ENCODE measurements at places on chromosomes 5 and 9.

DNA sequence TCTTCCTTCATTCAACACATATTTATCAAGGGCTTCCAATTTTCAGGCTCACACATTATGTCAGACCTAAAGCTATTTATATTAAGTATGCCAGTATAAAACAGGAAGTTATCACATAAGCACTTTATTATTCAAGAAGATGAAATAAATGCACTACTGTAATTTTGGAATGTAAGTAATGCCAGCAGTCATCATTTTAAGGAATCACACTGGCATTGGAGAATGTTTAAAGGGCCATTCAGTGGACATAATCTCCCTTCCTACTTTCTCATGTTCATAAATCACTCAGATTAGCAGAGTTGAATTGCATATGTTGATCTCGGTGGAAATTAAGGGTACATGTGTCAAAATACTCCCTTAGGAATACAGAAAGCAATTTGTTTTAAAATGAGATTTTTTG lies 164.4 kb downstream of the GIN1 start:
- peak; percentile 32 for DNase-seq

DNA sequence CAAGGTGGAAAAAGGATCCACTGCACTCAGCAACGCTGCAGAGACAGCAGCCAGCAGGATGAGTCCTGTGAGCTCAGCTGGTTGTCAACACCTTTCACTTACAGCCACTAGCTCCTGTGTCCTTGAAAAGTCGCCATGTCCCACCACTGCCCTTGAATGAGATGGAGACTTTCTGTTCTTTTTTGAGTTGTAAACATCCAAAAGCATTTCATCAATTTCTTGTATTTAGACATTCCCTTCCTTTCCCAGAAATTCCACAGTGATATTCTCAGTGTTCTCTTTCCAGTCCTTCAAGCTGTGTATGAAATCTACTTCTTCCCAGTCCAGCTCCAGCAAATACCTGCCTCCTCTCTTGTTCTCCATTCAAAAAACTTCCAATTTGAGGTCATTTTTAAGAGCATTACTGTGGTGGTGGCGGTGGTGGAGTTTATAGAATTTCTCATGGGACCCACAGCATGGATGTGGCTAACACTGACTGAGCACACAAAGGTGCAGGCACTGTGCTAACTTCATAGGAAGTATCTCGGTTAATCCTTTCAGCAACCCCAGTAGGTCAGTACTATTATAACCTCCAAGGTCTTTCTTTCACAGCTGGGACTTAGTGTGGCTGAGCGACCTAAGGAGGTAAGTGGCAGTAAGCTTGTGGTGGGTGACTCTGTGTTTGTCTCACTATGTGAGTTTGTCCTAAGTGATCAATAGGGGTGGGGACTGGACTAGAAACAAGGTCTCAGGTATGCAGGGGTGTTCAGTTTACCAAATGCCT lies 15.0 kb upstream of the GPX3 start:
- no peak for DNase-seq

DNA sequence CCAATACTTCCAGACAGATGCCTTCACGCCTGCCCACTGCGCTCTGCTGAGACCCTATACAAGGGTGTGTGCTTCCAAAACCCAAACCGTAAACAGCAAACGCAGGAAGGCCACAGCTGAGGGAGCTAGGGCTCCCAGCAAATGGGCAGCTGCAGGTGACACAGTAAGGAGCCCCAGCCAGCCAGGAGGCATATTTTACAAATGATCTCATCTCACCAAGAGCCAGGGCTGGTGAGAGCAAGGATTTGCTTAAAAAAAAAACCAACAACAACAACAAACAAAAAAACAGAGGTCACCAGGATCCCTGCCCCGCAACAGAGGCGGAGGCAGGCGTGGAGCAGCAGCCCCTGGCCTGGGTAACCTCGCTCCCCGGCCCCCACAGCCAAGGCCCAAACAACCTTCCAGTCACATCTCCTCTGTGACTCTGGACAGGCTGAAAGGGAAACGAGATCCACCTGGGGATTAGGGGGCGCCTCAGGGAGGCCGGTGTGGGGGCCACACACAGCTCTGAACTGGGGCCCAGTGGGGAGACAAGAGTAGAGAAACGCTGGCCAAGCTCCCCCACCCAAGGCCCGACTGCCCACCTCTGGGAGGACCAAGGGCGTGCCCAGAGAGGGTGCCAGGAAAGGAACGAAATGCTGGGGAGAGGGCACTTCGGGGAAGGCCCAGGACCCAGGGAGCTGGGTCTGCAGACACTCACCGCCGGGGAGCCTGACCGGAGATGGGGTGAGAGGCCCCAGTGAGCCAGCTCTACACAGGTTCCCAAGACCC lies 3.3 kb downstream of the NACC2 start:
- DNase-seq: no peak

GRCh38 chr5:150203832-150204589 lies 14.1 kb downstream of the SLC6A7 start:
- no peak for DNase-seq

DNA sequence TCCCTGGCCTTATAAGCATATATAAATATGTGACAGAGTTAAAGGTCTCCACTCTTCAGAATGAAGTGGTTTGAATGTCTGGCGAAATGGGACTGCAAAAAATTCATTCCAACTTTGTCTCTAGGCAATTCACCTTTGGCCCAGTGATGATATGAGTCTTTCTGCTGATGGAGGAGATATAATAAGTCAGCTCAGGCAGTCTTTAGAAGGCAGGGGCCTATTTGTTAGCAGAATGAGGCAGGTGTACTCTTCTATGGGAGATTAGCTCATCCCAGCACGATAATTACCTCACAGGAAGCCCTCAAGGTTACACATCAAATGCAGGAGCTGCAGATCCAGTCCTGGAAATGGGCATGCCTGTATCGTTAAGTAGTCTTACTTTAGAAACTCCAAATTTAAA lies 300.5 kb downstream of the NR2F1-AS1 start:
- no peak for DNase-seq

GRCh38 chr9:111799915-111800526 lies 5.3 kb upstream of the SHOC1 start:
- no peak for DNase-seq

Data from NCI-H524 (cell line).